ENCODE measurements at places on chromosomes 5 and 9. TPM values are rescaled to one million over a fixed set of nuclear protein-coding genes. Genes with fewer than 3 reads are reported as not detected.

Gene HACD4
- 0.66 TPM for total RNA-seq

Gene IRX1
- not detected for total RNA-seq

Gene PCDHGB3
- 6.2 TPM for total RNA-seq

Gene ZFP2
- total RNA-seq, result 6.4 TPM

Gene CHD1
- total RNA-seq, result 29.4 TPM

Gene MAPK9
- 110 TPM for total RNA-seq

All from dorsolateral prefrontal cortex (tissue), 122 donors.